ENCODE measurements at places on chromosomes 4 and X. TPM values are rescaled to one million over a fixed set of nuclear protein-coding genes. Genes with fewer than 3 reads are reported as not detected.

- no peak for DNase-seq
These were observed 20.6 kb downstream of the MAGEC1 start for GRCh38 chrX:141924293-141924692.

GRCh38 chr4:96486563-96486962 lies 646.7 kb downstream of the PDHA2 start:
- DNase-seq, result no peak

- no peak for DNase-seq
These were observed 25.6 kb downstream of the FLNA start for GRCh38 chrX:154348646-154349358.

- DNase-seq, result no peak
These were observed 33.4 kb upstream of the MSMO1 start for GRCh38 chr4:165293927-165294649.

DNA sequence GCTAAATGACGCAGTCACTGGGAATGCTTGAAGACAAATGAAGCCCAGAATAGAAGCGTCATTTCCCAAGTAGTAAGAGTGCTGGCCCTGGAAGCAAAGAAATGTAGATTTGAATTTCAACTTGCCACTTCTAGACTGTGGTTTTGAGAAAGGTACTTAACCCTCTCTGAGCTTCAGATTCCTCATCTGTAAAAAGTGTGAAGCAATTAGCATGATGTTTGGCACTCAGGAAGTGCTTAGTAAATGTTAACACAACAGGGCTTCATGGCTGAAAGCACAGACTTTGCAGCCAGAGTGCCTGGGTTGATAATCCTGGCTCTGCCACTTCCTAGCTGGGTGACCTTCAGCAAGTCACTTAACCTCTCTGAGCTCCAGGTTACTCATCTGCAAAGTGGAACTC lies 147.4 kb upstream of the RPS6KA3 start:
- no peak for DNase-seq

DNA sequence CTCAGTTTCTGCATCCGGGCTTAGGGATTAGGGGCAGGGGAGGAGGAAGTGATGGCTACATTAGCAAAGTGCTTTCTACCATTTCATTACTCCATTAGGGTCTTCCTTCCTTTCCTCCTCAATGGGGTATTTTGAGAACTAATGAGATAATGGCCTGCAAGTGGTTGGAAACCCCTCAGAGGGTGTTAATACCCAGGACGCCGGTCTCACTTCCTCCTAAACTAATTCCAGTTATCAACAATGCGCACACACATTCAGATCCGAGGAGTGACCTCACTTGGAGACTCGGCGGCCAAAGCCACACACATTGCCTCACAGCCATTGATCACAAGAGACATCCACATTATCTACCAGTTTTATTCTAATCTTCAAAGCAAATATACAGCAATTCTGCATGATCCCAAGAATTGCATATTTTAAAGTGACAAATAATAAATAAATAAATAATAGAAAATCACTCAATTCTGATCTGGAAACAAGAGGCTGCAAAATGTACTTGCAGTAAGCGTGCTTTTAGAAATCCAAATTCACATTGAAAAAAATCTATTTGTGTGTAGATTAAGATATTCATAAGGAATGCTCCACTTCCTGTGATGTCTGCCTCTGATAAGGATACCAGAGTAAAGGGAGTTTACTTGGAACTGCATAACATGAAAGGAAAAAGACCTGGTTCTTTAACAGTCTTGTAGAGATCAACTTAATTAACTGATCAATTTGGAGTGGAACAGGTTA lies 329.1 kb downstream of the FBXW7 start:
- DNase-seq, result no peak

GRCh38 chr4:74886484-74886883 lies 46.4 kb upstream of the PARM1 start:
- no peak for DNase-seq

DNA sequence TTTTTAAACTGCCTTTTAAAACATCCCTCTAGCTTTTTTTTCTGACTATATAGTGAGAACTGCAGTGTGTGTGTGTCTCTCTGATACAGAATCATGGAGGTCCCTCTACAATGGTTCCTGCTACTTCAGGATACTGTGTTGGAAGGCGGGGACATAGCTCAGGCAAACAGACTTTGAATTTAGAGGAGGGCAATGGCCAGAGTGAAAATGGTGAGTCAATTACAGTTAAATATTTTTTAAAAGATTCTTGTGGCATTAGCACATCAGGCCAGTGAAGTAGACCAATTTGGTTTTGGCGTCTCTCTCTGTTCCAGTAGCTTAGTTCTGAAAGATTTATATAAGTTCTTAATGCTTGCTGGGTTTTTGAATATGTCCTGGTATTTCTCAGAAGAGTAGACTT lies 47.1 kb downstream of the ALG13 start:
- DNase-seq, result no peak

GRCh38 chrX:120749141-120749846 lies 119.4 kb upstream of the C1GALT1C1 start:
- DNase-seq, result no peak

DNA sequence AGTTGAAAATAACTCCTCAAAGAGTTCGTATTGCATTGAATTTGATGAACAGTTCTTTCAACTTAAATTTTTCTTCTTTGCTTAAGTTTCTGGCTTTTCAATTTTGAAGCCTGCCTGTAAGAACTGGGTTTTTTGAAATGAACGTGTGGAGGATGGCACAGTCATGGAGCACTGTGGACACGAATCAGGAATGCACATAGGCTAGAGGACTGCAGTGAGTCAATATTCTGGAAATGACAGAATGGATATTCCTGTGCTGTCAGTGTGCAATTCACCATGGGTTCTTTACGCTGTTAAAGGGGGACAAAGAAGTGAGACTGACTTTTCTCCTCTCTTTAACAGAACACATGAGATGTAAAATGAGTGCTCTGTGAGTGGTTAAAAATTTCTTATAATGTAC lies 368.0 kb upstream of the AGA start:
- DNase-seq, result no peak

GRCh38 chr4:138912704-138913340 lies 102.8 kb upstream of the NOCT start:
- DNase-seq, result no peak

- DNase-seq, result no peak
These were observed 12.0 kb downstream of the DHRSX start for GRCh38 chrX:2488621-2489285.

DNA sequence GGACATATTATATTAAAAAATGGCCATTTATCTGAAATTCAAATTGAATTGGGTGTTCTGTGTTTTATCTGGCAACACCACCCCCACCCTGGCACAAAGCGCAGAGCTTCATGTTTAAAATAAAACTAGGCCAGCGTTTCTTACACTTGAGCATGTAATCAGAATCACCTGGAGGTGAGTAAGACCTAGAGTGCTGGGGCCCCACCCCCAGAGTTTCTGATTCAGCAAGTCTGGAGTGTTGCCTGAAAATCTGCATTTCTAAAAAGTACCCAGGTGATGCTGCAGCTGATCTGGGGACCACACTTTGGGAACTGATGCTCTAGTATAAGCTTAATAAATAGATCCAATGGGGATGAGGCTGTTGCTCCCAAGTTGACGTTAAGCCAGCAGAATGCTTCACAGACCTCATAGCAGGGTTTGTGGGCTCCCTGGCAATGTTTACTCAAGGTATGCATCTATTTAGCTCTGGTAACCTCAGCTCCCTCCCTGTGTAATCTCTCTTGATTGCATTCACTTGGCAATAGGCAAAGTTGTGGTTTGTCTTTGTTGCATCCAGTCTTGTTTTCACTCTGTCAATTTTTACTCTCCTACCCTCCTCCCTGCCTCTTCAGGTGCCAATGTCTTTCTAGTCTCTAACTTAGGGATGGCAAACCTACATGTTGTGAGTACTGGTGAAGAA lies 99.8 kb upstream of the TEX13D start:
- no peak for DNase-seq

- DNase-seq, result no peak
These were observed 367.6 kb upstream of the TECRL start for GRCh38 chr4:64776820-64777219.

GRCh38 chr4:138958519-138958918 lies 57.1 kb upstream of the NOCT start:
- no peak for DNase-seq

- DNase-seq, result no peak
These were observed 1137.6 kb downstream of the C4orf33 start for GRCh38 chr4:130233377-130234047.

DNA sequence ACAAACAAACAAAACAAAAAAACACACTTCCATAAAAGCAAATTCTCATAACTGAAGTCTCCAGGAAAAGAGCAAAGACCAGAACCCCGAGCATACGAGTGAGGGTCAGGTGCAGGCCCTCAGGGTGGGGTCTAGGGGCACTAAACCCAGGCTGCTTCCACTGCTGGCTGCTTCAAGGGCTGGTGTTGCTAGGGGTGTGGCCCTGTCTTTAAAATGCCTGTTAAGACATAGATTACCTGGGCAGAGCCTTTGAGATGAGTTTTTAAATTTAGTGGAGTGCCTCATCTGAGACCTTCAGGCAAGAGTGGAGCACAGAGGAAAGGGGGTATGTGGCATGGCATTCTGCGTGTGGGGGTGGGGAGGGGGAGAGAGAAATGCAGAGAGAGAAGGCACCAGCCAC lies 87.0 kb downstream of the FHDC1 start:
- DNase-seq, result no peak

DNA sequence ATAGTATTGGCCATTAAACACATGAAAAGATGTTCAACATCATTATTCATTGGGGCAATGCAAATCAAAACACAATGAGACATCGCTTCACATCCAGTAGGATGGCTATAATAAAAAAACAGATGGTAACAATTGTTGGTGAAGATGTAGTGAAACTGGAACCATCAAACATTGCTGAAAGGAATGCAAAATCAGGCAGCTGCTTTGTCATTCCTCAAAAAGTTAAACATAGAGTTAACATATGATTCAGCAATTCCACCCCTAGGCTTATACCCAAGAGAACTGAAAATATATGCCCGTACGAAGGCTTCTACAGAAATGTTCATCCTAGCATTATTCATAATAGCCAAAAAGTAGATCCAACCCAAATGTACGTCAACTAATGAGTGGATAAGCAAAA lies 144.0 kb upstream of the NAP1L5 start:
- DNase-seq, result no peak

GRCh38 chrX:141904262-141904661 lies 568 bp downstream of the MAGEC1 start:
- DNase-seq, result no peak

UBE2D3 gene
- total RNA-seq, result 323 TPM

UGT2B11 gene
- not detected for total RNA-seq

OTUD6A gene
- total RNA-seq, result not detected

PLK4 gene
- not detected for total RNA-seq

CLDN34 gene
- 2.6 TPM for total RNA-seq

TMSB15B gene
- total RNA-seq, result 0.33 TPM

HMGB3 gene
- total RNA-seq, result 1.6 TPM

VCX3B gene
- not detected for total RNA-seq

EDA2R gene
- 0.66 TPM for total RNA-seq

TBC1D14 gene
- total RNA-seq, result 20.0 TPM

IBSP gene
- not detected for total RNA-seq

HERC5 gene
- 2.6 TPM for total RNA-seq

GPC3 gene
- total RNA-seq, result 22.7 TPM

ODAPH gene
- total RNA-seq, result not detected

Measured in body of pancreas (tissue), 4 donors.